Stimulated activated CD4-positive, alpha-beta T cell treated with anti-CD3 and anti-CD28 coated beads, Interleukin-12 subunit alpha, Interleukin-12 subunit beta, amount 100 ng/mL, for 24 hours (primary cell): ENCODE measurements at places on chromosomes 7 and 10.

DNA sequence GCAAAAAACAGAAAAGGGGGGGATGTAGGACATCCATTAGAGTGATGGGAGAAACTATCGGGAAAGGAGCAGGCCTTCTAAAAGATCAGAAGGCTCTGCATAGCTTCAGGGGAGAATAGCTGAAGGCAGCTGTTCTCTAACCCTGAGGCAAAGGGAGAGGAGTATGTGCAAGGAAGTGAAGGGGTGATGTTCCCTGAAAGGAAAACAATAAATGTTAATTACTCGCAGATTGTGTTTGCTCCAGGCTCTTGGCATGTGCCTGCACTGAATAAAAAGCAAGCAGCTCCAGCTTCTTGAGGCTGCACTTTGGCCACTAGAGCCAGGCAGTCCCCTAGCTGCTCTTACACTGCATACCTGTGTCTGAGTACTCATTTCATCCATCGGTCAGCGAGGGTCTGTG lies 14.4 kb upstream of the STARD3NL start:
- DNase-seq: no peak

DNA sequence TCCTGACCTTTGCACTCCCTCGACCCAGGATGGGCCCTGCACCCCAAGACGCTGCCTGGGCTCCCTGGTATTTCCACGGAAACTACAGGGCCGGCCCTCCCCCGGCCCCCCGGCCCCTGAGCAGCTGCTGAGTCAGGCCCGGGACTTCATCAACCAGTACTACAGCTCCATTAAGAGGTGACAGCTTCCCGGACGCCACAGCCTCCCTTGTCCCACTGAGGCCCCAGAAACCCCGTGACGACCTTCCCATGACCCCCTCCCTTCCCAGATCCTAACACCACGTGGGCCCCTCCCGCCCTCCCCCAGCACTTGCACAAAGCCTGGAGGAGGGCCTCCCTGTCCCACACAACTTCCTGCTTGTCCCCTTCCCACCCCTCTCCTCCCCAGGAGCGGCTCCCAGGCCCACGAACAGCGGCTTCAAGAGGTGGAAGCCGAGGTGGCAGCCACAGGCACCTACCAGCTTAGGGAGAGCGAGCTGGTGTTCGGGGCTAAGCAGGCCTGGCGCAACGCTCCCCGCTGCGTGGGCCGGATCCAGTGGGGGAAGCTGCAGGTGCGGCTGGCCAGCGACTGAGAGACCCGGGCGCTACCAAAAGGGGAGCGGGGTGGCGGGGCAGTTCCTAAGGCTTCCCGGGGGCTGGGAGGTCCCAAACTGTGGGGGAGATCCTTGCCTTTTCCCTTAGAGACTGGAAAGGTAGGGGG lies 5.7 kb downstream of the NOS3 start:
- DNase-seq: no peak

DNA sequence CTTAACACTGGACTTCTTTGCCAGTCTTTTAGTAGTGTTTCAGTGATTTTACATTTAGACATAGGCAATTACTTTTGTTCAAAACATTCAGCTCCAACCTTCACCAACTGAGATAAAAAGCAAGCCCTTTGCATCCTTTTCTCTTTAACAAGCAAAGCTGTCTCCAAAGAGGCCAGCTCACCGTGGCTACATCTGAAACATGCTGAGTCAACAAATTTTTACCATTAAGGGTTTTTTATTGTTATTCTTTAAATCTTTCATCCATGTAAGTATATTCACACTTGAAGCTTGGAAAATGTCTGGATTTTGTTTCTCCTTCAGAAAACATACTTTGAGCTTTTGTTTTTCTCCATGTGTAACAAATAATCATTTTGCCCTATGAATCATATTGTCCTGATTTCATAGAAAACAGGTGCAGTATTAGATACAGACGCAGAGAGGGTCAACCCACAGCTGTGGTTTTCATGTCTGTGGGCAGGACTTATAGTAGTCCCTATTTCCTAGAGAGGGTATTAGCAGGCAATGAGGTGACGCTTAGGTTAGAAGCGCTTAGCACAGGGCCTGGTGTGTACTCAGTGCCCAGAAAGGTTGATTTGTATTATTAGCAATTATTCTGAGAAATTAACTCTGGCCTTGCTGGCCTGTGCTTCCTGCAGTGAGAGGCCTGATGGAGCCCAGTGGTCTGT lies 99.5 kb downstream of the MKI67 start:
- DNase-seq: no peak

- DNase-seq: peak; percentile 19
These were observed 16.4 kb upstream of the ABCA13 start for GRCh38 chr7:48154792-48155413.
